ENCODE measurements at places on chromosomes 5 and 9.

DNA sequence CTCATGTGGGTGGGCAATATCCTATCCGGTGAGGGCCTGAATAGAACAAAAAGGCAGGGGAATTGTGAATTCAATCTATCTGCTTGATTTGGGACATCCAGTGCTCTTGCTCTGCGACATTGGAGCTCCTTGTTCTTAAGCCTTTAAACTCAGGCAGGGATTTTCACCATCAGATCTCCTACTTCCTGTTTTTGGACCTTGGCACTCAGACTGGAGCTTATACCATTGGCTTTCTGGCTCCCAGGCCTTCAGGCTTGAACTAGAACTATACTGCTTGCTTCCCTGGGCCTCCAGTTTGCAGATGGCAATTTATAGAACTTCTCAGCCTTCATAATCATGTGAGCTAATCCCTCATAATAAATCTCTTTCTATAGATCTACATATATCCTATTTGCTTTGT, 134.3 kb upstream of the CLINT1 start:
- no peak overlapping the region for H3K4me3 ChIP-seq
- H3K36me3 ChIP-seq, result no peaks in the 10 kb centered on the region
- peaks cover 2% of the 10 kb centered on the region for H3K27me3 ChIP-seq
- no peak for DNase-seq
- no peak overlapping the region for H3K27ac ChIP-seq

- no peak for DNase-seq
- no peak overlapping the region for H3K27ac ChIP-seq
- no peak overlapping the region for H3K4me3 ChIP-seq
- H3K4me1 ChIP-seq, result no peaks in the 10 kb centered on the region
- H3K36me3 ChIP-seq, result no peaks in the 10 kb centered on the region
These were observed 14.3 kb upstream of the ASPN start for GRCh38 chr9:92496396-92497176.

- no peaks in the 10 kb centered on the region for H3K27me3 ChIP-seq
- H3K4me1 ChIP-seq, result no peaks in the 10 kb centered on the region
- no peak overlapping the region for H3K4me3 ChIP-seq
- no peak for DNase-seq
- H3K27ac ChIP-seq, result no peak overlapping the region
These were observed 277.9 kb downstream of the GAS1 start for GRCh38 chr9:86669422-86669821.

- H3K4me1 ChIP-seq, result no peaks in the 10 kb centered on the region
- no peak overlapping the region for H3K27ac ChIP-seq
- no peak overlapping the region for H3K4me3 ChIP-seq
- peak; percentile 62 for DNase-seq
- H3K27me3 ChIP-seq, result no peaks in the 10 kb centered on the region
- no peaks in the 10 kb centered on the region for H3K36me3 ChIP-seq
These were observed 63.5 kb downstream of the DUSP1 start for GRCh38 chr5:172707285-172708182.

- H3K4me3 ChIP-seq, result no peak overlapping the region
- no peaks in the 10 kb centered on the region for H3K27me3 ChIP-seq
- H3K4me1 ChIP-seq, result peaks cover 29% of the 10 kb centered on the region
- H3K36me3 ChIP-seq, result no peaks in the 10 kb centered on the region
These were observed 3.3 kb upstream of the MAN1B1 start for GRCh38 chr9:137083394-137084004.

GRCh38 chr9:114900942-114901802, 29.2 kb downstream of the TNFSF8 start:
- no peaks in the 10 kb centered on the region for H3K27me3 ChIP-seq
- H3K4me1 ChIP-seq, result peaks cover 45% of the 10 kb centered on the region
- H3K27ac ChIP-seq, result peak overlapping the region; percentile 49
- no peaks in the 10 kb centered on the region for H3K36me3 ChIP-seq
- peak; percentile 65 for DNase-seq
- H3K4me3 ChIP-seq, result no peak overlapping the region

DNA sequence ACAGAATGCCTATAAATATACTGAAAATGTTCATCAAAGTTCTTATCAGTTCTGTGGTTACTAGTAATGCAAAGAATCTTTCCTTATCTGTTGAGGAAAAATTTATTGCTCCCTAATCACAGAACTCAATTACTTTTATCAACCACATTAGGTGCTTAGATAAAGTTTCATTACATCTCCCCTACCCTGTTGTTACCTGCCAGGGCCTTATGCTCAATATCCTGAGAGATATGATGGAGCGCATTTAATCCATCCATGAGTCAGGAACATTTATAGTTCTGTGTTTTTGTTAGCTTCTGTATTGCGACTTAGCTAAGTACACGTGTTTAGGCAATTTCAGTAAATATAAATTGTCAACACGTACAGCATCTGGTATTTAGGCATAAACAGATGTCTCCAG, 164.3 kb upstream of the ST8SIA4 start:
- H3K36me3 ChIP-seq, result no peaks in the 10 kb centered on the region
- no peak overlapping the region for H3K4me3 ChIP-seq
- H3K27ac ChIP-seq, result no peak overlapping the region
- H3K4me1 ChIP-seq, result no peaks in the 10 kb centered on the region

- no peaks in the 10 kb centered on the region for H3K4me1 ChIP-seq
- no peak overlapping the region for H3K4me3 ChIP-seq
- no peak for DNase-seq
- H3K27ac ChIP-seq, result no peak overlapping the region
These were observed 7.3 kb downstream of the VLDLR start for GRCh38 chr9:2628919-2629318.

DNA sequence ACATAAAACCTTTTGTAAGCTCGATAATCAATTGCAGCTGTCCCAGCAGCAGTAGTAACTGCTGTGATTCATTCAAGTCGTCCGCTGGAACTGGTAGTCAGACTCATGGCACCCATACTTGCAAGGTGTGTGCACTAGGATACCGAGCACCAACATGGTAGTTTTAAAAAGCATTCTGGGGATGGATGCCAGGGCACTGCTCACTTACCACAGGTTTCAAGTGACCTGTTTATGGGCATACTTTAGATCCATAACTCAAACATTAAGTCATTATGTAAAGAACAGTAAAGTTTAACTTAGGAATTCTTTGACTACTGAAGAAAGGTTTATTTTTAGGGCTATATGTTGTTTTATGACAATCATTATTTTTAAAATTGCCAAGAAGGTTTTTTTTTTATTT, 2277.6 kb downstream of the MAT2B start:
- no peaks in the 10 kb centered on the region for H3K27me3 ChIP-seq
- no peaks in the 10 kb centered on the region for H3K36me3 ChIP-seq
- no peak overlapping the region for H3K27ac ChIP-seq
- DNase-seq, result no peak
- no peaks in the 10 kb centered on the region for H3K4me1 ChIP-seq
- H3K4me3 ChIP-seq, result no peak overlapping the region

DNA sequence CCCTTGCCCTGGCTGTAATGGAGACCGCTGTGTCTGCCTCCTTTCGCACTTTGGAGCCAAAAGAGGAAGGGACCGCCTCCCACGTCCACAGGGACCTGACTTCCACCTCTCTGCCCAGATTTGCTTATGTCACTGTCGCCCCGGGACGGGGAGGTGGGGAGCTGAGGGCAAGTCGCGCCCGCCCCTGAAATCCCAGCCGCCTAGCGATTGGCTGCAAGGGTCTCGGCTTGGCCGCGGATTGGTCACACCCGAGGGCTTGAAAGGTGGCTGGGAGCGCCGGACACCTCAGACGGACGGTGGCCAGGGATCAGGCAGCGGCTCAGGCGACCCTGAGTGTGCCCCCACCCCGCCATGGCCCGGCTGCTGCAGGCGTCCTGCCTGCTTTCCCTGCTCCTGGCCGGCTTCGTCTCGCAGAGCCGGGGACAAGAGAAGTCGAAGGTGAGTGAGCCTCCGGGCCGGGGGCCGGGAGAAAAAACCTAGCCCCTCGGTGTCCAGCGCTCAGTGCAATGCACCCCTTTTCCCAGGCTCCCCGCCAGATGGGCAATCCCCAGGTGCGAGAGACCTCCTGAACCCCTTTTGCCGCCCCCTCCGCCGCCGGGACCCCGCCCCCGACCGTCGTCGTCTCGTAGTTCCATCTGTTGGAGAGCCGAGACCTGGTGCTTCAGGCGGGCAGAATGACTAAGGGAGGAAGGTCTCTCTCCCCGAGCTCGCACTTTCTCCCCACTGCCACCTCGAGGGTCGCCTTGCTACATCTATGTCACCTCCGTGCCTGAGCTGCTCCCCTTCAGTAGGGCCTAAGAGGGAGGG, at the start of gene GPX3:
TSS of gene GPX3 (plus strand) at position 288 of the 807 bp plus-strand sequence. CDS start at position 352, 64 bp downstream.
- peak; percentile 69 for DNase-seq
- peak within 1 kb of the TSS; percentile 57 for H3K4me3 ChIP-seq
- H3K27me3 ChIP-seq, result peaks cover 3% of the 10 kb centered on the region
- H3K36me3 ChIP-seq, result no peaks in the 10 kb centered on the region

GRCh38 chr5:111942201-111942600, 185.2 kb upstream of the NREP start:
- H3K4me1 ChIP-seq, result no peaks in the 10 kb centered on the region
- H3K36me3 ChIP-seq, result no peaks in the 10 kb centered on the region
- H3K4me3 ChIP-seq, result no peak overlapping the region
- no peak for DNase-seq

GRCh38 chr5:174491265-174491664, 233.1 kb upstream of the MSX2 start:
- no peaks in the 10 kb centered on the region for H3K36me3 ChIP-seq
- H3K27ac ChIP-seq, result no peak overlapping the region
- H3K4me3 ChIP-seq, result no peak overlapping the region
- no peaks in the 10 kb centered on the region for H3K27me3 ChIP-seq
- H3K4me1 ChIP-seq, result no peaks in the 10 kb centered on the region

DNA sequence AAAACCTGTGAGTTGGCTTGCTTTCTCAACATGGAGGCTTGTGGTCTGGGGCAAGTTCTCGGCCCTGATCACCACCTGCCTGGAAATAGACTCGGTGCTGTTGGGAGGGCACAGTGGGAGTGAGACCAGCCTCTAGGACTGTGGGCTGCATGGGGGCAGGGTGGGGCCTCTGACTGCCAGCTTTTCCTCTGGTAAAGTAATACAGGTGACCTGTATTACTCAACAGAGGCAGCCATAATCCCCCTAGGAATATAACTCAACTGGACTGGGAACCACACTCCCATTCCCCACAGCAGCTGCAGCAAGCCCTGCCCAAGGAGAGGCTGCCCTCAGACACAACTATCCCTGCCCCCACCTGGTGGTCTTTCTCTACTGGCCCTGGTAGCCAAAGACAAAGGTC, 72.8 kb downstream of the C9orf153 start:
- H3K27ac ChIP-seq, result no peak overlapping the region
- no peaks in the 10 kb centered on the region for H3K27me3 ChIP-seq
- H3K36me3 ChIP-seq, result no peaks in the 10 kb centered on the region

DNA sequence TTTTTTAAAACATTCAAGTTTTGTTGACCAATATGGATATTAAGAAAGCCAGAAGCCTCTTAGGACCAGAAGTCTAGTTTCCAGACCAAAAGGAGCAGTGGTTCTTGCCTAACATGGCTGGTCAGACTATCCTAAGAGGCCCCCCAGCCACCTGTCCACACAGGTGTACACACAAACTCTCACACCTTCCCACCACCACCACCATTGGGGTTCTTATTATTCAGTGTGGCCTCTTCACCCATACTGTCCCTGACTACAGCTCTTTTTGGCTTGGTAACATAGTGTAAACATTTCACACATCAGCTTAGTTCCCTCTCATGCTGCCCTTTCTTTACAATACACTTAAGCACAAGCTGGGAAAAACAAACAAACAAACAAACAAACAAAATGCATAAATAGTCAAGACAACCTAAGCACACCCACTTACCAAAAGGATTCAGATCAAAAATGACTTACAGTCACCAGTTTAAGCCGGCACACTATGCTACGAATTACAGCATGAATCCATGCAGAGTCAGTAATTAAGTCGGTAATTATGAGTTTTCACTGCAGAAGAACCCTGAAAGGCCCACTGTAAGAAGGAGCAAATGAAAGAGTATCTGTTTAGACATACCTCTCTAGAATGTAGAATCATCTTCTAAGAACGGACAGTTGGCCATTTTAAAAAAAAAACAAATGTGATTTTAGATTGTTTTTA, 9.5 kb downstream of the LHFPL2 start:
- no peaks in the 10 kb centered on the region for H3K27me3 ChIP-seq
- H3K27ac ChIP-seq, result peak overlapping the region; percentile 90
- DNase-seq, result peak; percentile 42
- H3K4me1 ChIP-seq, result peaks cover 40% of the 10 kb centered on the region

DNA sequence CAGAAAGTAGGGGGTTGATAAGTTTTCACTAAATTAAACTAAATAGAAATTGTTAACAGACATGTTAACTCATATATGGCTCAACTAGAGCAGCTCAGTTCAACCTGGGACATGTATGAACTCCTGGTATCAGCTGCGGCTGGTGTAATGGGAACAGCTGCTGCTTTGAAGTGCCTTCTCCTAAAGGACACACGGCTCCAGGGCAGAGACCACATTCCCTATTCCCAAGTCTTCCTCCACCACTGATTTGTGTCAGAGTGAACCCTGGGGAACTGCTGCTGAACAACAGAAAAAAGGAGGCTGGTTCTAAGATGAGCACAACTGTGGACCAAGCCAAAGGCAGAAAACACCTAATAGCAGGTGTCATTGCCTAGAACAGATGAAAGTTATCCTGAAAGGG, 71.1 kb downstream of the MAPKAP1 start:
- no peak for DNase-seq
- no peak overlapping the region for H3K4me3 ChIP-seq
- H3K4me1 ChIP-seq, result peaks cover 29% of the 10 kb centered on the region
- H3K36me3 ChIP-seq, result no peaks in the 10 kb centered on the region
- no peak overlapping the region for H3K27ac ChIP-seq
- no peaks in the 10 kb centered on the region for H3K27me3 ChIP-seq

GRCh38 chr9:131839281-131840084, 99.6 kb upstream of the RAPGEF1 start:
- peaks cover 2% of the 10 kb centered on the region for H3K27me3 ChIP-seq
- no peaks in the 10 kb centered on the region for H3K36me3 ChIP-seq
- H3K27ac ChIP-seq, result no peak overlapping the region
- H3K4me3 ChIP-seq, result no peak overlapping the region
- no peak for DNase-seq
- no peaks in the 10 kb centered on the region for H3K4me1 ChIP-seq

- H3K4me1 ChIP-seq, result peaks cover 7% of the 10 kb centered on the region
- peak; percentile 46 for DNase-seq
- no peak overlapping the region for H3K27ac ChIP-seq
- H3K27me3 ChIP-seq, result no peaks in the 10 kb centered on the region
- H3K4me3 ChIP-seq, result no peak overlapping the region
These were observed 59.1 kb upstream of the IER5L start for GRCh38 chr9:129237164-129237611.

- H3K36me3 ChIP-seq, result no peaks in the 10 kb centered on the region
- no peak for DNase-seq
- H3K27ac ChIP-seq, result no peak overlapping the region
- no peaks in the 10 kb centered on the region for H3K27me3 ChIP-seq
These were observed 2.8 kb upstream of the ECM2 start for GRCh38 chr9:92538541-92538940.

All from endothelial cell of umbilical vein (primary cell).